ENCODE measurements at places on chromosomes 3 and 15.

- DNase-seq, result no peak
These were observed 20.2 kb downstream of the TLE3 start for GRCh38 chr15:70077188-70078147.

DNA sequence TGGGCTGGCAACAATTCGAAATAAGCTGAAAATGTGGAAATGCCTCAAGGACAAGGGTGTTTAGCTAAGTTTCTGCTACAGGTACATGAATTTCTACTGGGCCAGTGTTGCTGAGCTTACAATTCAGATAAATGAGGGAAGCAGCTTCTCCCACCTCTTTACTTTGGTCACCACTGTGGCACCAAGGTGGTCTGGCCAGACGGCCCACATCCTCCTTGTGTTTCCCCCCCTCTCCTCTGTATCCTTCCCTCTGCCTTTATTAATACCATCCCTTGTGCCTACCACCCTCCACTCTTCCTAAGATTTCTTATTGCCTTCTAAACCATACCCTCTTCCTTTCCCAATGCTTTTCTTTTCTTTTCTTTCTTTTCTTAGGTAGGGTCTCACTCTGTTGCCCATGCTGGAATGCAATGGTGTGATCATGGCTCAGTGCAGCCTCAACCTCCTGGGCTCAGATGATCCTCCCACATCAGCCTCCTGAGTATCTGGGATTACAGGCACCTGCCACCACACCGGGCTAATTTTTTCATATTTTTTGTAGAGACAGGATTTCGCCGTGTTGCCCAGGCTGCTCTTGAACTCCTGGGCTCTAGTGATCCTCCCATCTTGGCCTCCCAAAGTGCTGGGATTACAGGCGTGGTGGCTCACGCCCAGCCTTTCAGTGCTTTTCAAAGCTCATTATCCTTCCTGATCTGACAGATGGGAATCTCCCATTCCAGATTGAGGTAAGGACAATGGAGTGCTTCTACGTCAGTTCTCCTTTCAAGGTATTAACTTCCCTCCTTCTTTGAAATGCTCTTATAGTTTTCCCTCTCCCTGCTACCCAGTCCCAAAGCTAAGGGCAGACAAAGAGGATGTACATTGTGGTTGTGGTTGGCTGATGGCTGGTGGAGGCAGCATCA is 14.8 kb downstream of the ANXA2 start:
- DNase-seq, result no peak

DNA sequence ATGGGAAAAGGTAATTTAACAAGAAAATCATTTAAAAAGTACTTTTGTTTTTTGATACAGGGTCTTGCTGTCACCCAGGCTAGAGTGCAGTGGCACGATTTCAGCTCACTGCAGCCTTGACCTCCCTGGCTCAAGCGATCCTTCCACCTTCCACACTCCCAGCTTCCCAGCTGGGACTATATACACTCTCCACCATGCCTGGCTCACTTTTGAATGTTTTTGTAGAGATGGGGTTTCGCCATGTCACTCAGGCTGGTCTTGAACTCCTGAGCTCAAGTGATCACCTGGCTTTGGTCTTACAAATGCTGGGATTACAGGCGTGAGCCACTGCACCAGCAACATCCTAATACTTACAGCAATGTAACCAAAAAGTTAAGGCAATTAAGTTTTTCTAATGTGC is 3.5 kb upstream of the ZBTB11 start:
- no peak for DNase-seq

GRCh38 chr15:25987638-25988037 is 124.5 kb upstream of the ATP10A start:
- no peak for DNase-seq

GRCh38 chr15:43441316-43441715 is 51.6 kb downstream of the TP53BP1 start:
- DNase-seq, result no peak
